KG1 (cell line): ENCODE measurements at places on chromosomes 5 and 9.

GRCh38 chr5:61357745-61358144 lies 25.7 kb downstream of the ZSWIM6 start:
- DNase-seq: no peak

DNA sequence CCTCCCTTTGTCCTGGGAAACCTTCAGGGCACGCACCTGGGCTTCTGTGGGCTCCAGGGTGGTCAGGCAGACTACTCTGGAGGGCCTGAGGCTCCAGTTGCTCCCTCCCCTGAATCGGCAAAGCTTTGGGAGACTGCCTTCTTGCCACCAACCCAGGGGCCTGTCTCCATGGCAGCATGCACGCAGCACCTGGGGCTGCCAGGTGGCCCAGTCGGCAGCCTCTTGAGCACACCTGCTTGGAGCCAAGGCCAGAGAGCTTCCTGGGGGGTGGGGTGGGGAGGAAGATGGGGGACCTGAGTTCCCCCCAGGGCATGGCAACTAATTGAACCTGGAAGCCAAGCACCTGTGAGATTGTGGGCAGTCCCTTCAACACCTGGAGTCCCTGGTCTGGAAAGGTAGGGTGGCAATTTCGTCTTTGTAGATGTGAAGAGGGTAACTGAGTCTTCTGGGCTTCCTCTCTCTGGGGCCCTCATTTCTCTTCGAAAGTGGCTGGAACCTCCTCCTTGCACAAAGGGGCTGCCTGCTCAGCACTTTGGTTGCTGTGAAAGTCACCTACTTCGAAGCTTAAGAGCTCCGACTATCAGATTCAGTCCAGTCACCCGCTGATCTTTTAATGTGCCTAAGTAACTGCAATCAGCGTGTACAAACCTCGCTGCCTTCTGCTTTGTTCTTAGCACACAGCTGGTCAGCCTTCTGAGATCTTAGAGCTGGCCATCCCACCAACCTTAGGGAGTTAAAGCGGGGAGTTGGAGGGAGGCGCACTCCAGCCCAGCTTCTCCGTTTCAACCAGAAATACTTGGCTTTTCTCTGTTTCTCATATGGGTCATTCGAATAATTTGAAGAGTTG lies 4.0 kb downstream of the RNF183 start:
- DNase-seq: no peak

- no peak for DNase-seq
These were observed 38.2 kb downstream of the ZDHHC11B start for GRCh38 chr5:746258-746761.

DNA sequence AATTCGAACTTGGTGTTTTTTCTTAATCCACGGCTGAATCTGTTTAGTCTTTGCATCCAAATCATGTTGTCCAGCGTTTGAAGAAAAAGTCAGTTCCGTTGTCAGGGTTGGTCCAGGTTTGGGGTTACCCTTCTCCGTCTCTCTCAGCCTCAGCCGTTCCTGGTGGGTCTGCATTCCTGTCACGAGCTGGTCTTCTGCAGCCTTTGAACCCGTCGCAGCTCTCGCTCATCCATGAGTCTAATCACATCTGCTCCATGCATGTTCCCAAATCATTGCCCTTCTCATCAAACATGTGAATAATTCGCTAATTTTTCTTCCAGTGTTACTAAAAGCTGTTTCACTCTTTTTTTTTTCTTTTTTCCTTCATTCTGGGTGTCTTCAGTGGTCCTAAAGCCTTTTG lies 39.0 kb upstream of the EXOC3 start:
- DNase-seq: no peak

- DNase-seq: no peak
These were observed 161.1 kb downstream of the EPB41L4A start for GRCh38 chr5:112257976-112258375.
